ENCODE measurements at places on chromosomes 1 and 21.

DNA sequence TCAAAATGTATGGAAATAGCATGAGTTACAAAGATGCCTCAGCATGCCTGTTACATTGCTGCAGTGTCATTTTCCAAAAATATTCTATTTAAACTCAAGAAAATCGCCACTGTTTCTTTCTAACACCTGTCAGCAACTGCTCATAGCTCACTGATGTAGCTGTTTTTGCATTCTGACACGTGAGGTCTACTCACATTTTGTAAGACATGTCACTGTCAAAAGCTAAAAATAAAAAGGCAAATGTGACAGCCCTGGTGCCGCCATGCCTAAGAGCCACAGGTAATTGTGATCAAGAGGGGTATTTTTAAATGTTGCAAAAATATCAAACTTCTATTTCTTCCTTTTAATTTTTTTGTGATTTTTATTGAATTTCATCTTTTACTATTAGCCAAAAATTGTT is 556.2 kb upstream of the TMPRSS15 start:
- no peak for DNase-seq

DNA sequence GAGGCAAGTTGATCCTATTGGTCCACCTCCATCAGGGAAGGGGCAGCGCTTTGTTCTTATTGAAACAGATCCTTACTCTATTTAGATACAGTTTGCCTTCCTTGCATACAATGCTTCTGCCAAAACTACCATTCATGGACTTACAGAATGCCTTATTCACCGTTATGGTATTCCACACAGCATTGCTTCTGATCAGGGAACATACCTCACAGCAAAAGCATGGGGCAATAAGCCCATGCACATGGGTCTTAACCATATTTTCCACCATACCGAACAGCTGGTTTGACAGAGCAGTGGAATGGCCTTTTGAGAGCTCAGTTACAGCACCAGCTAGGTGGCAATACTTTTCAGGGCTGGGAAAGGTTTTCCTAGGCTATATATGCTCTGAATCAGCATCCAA is 544.8 kb upstream of the ADGRL4 start:
- DNase-seq = no peak

- DNase-seq = no peak
Observed at GRCh38 chr1:47214549-47214948, 17.5 kb downstream of the TAL1 start.

GRCh38 chr1:209815490-209815889 is 9.5 kb upstream of the IRF6 start:
- DNase-seq = no peak

- no peak for DNase-seq
Observed at GRCh38 chr1:226494092-226494609, 54.4 kb upstream of the STUM start.
